Suppressor macrophage (primary cell): ENCODE measurements at places on chromosomes 11 and 22.

GRCh38 chr11:106828976-106829375, 189.3 kb downstream of the GUCY1A2 start:
- no peak for DNase-seq

DNA sequence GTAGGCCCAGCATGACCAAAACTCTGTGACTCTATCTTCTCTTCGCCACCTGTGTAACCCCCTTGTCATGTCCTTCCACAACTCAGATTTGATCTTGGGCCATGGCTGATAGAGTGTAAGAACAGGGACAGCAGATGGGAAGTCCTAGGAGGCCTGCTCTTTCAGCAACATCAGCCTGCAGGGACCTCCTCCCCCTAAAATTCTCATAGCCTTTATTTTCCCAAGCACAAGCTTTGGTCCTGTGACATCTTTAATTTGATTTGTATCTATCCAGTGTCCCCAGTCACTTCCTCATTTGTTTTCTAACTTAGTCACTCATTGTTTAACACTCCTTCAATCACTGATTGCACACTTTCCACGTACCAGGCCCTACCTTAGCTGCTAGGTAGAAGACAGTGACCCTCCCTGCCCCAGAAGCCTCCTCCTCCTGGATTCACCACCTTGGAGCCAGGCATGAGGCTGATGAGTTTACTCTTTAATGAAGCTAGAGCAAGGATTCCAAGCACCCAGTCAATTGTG, 5.3 kb downstream of the UBQLN3 start:
- DNase-seq = no peak

- no peak for DNase-seq
Observed at GRCh38 chr22:44680481-44680894, 21.5 kb upstream of the PRR5 start.

- DNase-seq = no peak
Observed at GRCh38 chr22:47613606-47614350, 851.3 kb downstream of the TBC1D22A start.

- no peak for DNase-seq
Observed at GRCh38 chr11:6565988-6566703, 37.3 kb downstream of the RRP8 start.

GRCh38 chr11:124732230-124732629, 7.5 kb upstream of the NRGN start:
- DNase-seq = peak; percentile 64

GRCh38 chr22:47400701-47401591, 638.5 kb downstream of the TBC1D22A start:
- no peak for DNase-seq
